T-helper 9 cell (primary cell): ENCODE measurements at places on chromosomes 2 and 18.

GRCh38 chr18:74152857-74153256 is 4.5 kb downstream of the TIMM21 start:
- no peak for DNase-seq

DNA sequence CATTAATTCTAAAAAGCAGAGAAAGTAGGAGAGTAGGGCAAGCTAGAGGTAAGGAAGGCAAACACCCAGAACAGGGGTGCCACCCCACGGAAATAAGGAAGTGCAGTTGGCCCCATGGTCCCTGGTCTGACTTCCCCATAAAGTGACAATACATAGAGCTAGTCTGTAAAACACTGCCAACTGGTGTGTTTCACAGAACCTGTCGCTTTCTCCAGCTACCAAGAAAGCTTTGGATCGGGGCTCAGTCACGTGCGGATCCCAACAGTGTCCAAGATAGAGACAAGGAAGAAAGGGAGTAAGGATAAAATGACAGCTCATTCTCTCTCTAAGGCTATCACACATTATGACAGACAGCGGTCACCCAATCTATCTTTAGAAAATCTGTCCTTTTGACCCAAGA is 36.4 kb downstream of the TBC1D8 start:
- no peak for DNase-seq

GRCh38 chr18:3451989-3452749 is 2.2 kb downstream of the TGIF1 start:
- peak; percentile 29 for DNase-seq

DNA sequence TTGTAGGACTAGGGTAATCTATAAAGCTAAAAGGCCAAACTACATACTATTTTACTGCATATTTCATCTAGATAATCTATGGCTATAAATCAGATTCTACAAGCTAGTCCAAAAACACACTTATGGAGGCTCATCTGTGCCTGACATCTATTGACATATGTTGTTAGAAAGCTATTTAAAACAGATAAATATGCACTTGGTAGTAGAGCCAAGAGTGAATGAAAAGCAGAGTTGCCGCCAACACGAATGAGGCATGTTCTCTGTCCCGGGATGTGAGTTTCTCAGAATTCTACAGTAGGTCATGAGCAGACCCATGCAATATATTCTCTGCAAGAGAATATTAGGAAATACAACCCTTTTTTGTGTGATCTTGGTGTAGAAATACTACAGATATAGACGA is 66.7 kb upstream of the LPIN2 start:
- no peak for DNase-seq

GRCh38 chr2:74206180-74206688 is 7.8 kb downstream of the MTHFD2 start:
- no peak for DNase-seq

DNA sequence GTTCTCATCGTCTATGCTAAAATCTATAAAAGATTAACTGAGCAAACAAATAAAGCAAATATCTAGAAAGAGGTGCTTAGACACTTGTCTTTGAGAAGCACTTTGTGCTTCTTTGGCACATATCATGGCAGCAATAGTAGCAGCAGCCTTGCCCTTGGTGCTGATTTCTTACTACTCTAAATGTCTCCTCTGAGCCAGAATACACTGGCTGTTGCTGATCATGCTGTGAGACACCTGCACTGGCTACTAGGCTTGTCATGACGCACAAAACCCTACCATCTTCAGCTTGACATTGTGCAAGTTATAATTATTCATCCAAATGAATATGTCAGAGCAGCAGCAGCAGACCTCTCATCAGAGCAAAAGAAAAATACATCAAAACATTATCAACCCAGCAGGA is 46.7 kb downstream of the FANCL start:
- no peak for DNase-seq

- DNase-seq, result no peak
Measured at GRCh38 chr2:28683100-28683706, 68.4 kb upstream of the PPP1CB start.
